ENCODE measurements at places on chromosomes 2 and 18.

GRCh38 chr18:72197591-72197990 lies 346.6 kb downstream of the CBLN2 start:
- DNase-seq: no peak

DNA sequence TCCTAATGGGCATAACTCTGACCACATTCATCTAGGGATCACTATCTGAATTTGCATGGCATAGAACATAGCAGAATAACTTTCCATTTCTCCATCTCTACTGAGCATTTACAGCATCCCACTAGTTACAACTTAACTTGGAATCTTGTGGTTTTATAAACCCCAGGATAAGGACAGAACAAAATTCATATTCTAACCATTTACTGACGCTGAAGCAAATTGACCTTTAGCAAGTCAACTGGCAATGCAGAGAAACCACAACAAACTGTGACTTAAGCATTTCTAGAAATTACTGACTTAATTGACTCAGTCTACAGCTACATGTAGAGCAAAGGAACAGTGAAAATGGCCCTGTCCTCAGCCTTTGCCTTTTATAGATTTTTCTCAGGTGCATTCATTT lies 61.2 kb downstream of the DCC start:
- DNase-seq: no peak

DNA sequence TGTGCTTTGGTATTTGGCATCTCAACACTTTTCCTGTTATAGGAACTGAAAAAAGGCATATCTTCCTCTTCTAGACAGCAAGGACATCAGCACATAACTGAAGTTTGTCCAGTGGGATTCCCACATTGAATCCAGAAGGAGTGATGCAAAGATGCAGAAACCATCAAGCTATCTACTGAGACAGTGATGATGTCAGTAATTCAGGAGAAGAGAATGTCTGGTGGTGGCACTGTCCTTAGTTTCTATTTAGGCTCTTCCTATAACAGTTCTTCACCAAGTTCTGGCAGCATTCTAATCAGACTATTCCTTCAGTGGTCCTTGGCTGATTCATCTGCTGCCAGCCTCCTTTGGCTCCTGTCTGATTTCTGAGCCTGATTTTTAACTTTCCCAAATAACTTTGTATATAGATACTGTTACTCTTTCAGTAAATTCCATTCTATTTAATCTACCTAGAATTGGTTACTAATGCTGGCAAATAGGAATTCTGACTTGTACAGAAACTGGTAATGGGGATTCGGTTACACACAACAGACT lies 56.6 kb upstream of the AGPS start:
- no peak for DNase-seq

- DNase-seq: no peak
These were observed 98.0 kb upstream of the TTN start for GRCh38 chr2:178905261-178905660.

GRCh38 chr2:86621280-86621943 lies 2.3 kb downstream of the RNF103 start:
- DNase-seq: no peak

DNA sequence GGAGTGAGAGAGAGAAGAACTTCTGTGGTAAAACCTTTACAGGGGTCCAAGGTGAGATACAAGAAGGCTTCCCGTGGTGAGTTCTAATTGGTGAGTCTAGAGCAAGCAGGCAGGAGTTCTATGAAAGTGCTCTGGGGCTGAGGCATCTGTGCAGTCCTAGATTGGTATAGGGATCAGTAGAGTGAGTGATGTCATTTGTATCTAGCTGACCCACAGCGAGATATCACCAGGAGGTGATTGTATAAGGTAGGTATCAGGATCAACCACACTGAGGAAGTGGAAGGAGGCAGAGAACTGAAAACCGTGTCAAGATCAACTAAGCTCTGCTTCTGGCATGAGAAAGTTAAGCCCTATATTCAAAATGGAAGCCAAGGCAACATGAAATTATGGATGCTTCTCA lies 1648.9 kb upstream of the TMEFF2 start:
- no peak for DNase-seq

DNA sequence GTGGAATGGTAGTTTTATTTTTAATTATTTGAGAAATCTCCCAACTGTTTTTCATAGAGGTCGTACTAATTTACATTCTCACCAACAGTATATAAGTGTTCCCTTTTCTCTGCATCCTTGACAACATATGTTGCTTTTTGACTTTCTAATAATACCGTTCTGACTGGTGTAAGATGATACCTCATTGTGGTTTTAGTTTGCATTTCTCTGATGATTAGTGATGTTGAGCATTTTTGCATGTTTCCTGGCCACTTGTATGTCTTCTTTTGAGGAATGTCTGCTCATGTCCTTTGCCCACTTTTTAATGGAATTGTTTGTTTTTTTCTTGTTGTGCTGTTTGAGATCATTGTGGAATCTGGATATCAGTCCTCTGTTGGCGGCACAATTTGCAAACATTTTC lies 242.5 kb downstream of the ZNF521 start:
- no peak for DNase-seq

GRCh38 chr2:153163055-153163454 lies 315.5 kb downstream of the RPRM start:
- DNase-seq: no peak

DNA sequence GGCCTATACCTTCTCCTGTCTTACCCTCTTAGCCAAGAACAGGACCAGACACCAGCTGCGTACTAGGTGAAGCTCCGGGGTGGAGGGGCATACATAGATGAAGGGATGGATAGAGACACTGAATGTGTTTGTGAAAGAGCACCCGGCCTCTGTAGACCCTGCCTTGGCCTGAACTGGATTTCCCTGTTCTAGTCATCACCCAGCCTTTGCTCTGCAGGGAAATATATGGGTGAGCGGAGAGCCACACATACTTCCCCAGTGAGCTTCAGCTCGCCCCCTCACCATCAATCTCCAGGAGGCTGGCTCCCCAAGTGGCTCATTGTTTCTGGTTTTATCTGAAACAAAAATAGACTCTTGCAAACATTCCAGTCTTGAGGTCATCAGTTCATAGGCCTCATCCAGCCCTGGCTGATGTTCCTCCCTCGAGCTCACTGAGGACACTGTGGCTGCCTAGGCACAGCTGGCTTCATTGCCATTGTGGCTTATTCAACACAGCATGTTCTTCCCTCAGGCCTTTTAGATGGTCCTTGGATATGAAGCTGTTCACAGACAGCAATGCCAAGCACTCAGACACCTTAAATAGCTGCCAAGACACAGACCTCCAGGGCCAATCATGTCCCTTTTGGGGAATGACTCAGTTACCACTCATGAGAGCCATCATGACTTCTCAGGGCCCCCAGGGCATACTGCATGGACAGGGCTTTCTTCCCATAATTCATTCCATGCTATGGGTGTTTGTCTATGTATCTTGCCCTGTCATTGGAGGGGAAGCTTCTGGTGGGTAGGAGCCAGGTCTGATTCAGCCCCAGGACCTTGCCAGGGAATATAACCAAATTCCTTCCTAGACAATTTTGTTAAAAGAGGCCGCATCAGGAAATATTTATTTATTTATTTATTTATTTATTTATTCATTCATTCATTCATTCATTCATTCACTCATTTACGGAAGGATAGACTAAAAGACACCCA lies 82.4 kb downstream of the TTC32 start:
- no peak for DNase-seq

DNA sequence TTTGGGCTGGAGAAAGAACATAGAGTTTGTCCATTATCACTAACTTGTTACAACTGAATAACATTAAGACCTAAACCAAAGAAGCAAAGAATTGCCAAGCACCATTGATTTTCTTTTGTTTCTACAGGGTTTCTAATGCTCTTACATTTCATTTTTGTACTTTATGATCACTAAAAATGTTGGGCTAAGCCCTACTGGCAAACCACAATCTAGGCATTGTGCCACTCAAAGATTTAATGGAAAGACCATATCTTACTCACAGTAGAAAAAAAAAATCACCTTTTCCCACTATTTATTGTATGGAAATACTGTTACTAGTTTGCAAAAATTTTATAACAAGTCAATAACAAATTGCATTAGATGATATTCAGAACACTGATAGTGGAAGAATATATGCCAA lies 447.4 kb upstream of the PKDCC start:
- DNase-seq: no peak

DNA sequence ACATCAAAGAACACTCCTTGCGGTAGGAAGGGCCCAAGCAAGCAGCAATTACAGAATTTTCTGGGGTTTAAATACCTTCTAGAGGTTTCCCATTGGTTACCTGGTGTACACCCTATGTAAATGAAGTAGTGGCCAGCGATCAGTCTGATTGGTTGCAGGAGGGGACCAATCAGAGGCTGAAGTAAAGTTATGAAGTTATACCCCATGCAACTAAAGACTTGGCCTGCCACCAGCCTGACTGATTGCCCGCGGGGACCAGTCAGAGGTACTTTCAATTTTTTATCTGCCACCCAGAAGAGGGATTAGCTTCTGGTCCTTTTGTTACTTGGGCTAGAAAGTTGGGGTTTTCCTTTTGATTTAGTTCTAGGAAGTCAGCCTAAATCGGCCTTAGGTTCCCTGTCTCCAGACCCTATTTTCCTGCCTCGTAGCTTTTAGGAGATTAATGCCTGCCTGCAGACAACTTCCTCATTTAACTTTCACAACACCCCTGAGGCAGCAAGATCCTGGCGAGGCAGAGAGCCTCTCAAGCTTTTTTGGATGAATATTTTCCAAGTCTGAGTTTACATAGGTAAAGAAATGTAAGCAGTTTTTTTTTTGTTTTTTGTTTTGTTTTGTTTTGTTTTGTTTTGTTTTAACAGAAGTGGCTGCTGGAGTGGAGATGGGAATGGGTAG lies 1.5 kb upstream of the DGUOK start:
- no peak for DNase-seq

GRCh38 chr2:85413592-85414420 lies 3.6 kb upstream of the CAPG start:
- no peak for DNase-seq

DNA sequence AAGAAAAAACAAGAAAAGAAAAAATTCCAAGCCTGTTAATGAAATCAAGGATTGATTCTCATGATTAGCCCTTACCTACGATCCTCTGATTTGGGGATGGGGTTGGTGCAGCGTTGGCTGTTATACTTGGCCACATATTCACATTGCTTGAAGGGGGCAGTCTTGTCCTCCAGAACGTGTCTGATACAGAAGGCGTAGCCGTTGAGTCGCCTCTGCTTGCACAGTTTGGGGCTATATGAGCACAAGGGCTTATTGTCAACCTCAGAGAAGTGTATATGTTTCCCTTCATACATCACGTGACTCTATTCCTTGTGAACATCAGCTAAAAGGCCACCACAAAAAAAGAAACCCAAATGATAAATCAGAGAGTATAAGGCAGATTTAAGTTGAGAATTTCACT lies 23.2 kb downstream of the INO80D start:
- DNase-seq: no peak

DNA sequence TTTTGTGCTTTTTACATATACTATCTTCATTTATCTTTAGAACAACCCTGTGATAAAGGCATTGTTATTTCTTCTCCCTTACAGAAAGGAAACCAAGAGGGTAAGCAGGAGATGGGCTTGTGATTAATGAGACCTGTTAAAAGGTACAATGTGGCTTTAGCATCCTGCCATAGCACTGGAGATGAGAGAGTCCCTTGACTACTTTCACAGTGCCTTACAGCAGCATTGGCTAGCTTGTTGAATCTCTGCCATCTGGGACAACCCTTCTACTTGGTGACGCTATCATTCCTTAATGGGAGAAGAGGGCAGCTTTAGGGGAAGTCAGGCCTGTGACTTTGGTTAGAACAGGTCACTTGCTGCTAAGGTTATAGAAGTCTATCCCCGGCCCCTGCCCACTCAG lies 68.1 kb upstream of the LYPD6B start:
- no peak for DNase-seq

DNA sequence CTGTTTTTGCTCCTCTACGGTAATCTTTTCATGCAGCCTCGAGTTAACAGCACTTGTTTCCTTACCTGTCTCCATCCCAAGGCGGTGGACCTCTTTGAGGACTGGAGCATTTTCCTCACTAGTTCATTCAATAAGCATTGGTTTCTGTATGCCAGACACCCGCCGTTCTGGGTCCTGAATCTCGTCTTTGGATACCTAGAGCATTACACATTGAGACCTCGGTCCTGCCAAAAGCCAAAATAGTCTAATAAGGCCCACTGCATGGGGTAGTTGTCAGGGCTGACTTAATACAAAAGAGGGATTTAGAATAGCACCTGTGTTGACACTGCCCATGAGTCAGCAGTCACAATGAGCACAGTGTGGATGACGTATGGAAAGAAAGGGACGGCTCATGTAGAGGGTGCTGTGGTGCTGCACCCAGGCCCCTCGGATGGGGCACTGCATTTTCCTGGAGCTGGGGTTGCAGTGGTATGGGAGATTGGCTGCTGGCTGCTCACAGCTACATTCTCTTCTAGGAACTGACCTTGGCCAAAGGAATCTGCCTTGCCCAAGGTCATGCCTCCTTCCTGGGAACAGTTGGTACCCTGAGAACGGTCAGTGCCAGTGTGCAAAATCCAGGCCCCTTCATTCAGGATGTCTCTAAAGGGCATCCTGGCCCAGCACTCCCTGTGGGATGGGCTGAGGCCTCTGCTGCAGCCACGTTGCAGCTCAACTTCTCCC lies 126.9 kb upstream of the NCK2 start:
- no peak for DNase-seq

DNA sequence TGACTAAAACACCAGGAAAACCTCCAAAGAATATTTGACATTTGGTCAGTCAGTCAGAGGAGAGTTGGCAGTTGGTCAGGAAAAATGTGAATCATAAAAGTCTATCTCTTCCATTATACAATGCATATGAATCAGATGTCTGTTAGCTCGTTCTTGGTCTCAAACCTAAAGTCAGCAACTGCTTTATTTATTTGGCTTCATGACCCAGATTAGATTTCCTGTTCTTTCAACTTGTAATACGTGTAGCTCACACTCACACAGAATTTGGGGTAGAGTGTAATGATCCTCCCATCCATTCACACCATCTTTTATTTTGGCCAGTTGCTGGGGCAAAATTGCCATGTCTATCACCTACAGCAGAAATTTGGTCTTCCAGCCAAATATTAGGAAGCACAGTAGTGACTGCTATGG lies 81.9 kb upstream of the COL5A2 start:
- DNase-seq: peak; percentile 45
